ENCODE measurements at places on chromosomes 6 and 20.

GRCh38 chr6:36757206-36757605 is 59.6 kb downstream of the RAB44 start:
- DNase-seq, result no peak

- no peak for DNase-seq
Measured at GRCh38 chr6:155313602-155314091, 637 bp downstream of the TFB1M start.

- no peak for DNase-seq
Measured at GRCh38 chr6:53257001-53257400, 91.7 kb downstream of the ELOVL5 start.

- DNase-seq, result no peak
Measured at GRCh38 chr20:34595377-34596184, 37.1 kb downstream of the MAP1LC3A start.

- no peak for DNase-seq
Measured at GRCh38 chr6:1402369-1402768, 13.0 kb downstream of the FOXF2 start.

Data from SK-N-MC (cell line).